ENCODE measurements at places on chromosomes 4 and X. TPM values are rescaled to one million over a fixed set of nuclear protein-coding genes. Genes with fewer than 3 reads are reported as not detected.

SYTL5 gene
- 0.13 TPM for total RNA-seq

MAGEB4 gene
- total RNA-seq = not detected

GAB3 gene
- total RNA-seq = 2.9 TPM

BTK gene
- total RNA-seq = 5.7 TPM

KANTR gene
- total RNA-seq = 14.1 TPM

DNA sequence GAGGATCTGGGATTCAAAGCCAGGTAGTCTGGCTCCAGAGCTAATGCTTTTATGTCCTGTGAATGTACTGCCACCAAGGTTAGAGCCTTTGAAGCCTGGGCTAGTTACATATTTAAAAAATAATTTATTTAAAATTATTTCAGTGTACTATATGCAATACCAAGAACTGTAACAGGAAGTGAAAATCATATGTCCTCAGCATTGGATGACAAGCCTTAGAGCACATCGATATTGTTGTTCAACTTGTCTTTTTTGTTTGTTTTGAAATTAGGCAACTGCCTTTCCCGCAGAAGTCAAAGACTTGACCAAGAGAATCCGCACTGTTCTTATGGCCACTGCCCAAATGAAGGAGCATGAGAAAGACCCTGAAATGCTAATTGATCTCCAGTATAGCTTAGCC lies 73.1 kb upstream of the IL13RA1 start:
- ATAC-seq = no peak

- no peak for ATAC-seq
These were observed 562.8 kb upstream of the POU3F4 start for GRCh38 chrX:82945332-82945731.

DNA sequence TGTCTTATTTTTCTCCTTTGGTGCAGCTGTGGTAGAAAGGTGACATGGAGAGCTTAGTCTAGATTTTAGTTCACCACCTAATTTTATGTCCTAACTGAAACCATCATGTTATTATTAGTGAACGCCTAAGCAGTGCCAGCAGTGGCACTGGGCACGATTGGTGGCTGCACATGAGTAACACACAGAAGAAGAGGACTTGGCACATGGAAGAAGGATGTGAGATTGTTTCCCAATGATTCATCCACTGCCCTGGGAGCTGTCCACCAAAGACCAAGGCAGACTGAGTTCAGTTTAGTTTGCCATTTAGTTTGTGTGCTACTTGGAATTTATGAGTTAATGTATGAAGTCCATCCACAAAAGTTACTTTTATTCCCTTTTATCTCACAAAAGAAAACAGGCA lies 68.1 kb upstream of the NAP1L5 start:
- peak; percentile 68 for ATAC-seq

DNA sequence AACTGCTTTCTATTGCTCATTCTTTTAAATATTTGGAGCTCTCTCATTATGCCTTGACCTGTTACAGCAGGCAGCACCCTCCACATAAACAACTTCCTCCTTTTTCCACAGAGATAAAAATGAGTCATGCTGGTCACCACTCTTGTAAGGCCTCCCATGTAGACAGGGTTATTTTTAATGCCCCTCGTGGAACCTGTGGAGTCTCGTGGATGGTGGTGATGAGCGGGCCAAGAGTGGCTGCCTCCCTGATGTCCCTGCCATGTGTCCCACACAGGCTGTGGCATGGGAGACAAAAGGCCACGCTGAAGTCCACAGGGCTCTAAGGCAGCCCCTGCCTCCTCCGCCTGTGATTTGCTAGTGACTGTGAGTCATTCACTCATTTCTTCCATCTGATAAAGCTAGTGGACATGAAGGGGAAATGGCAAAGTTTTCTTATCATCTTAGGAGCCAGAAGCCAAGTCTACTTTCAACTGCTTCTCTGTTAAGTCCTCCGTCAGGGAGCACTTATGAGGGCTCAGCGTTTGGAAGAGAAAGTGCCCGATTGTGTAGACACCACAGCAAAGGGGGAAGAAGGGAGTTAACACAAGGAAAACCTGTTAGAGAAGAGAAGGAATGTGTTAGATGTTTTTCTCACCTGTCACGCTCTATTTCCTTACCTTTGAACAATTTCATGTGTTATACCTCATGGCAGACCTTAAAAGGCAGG lies 121.6 kb upstream of the FAT1 start:
- peak; percentile 61 for ATAC-seq

- ATAC-seq = peak; percentile 73
These were observed 74.7 kb upstream of the IL13RA1 start for GRCh38 chrX:118652717-118653116.
